NCI-H82 (cell line): ENCODE measurements at places on chromosomes 7 and 10.

DNA sequence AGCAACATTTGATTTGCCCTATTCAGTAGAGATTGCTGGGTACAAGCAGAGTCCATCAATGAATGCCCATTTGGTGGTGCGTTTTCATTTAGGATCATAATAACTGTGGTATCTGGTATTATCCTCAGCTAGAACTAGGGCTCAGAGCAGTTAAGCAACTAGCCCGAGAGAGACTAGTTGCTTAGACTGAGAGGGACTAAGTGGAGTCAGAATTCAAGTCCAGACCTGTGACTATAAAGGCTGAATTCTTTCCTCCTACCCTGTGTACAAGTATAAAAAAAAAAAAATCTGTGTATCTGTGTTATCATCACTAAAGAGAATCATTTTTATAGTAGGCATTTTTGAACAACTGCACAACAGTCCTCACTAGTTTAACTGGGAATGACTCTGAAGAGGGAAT lies 45.3 kb upstream of the DKK1 start:
- no peak for DNase-seq

- DNase-seq: peak; percentile 44
Measured at GRCh38 chr7:47253650-47254080, 328.2 kb downstream of the TNS3 start.

- no peak for DNase-seq
Measured at GRCh38 chr7:128025819-128026218, 5.4 kb downstream of the LRRC4 start.

DNA sequence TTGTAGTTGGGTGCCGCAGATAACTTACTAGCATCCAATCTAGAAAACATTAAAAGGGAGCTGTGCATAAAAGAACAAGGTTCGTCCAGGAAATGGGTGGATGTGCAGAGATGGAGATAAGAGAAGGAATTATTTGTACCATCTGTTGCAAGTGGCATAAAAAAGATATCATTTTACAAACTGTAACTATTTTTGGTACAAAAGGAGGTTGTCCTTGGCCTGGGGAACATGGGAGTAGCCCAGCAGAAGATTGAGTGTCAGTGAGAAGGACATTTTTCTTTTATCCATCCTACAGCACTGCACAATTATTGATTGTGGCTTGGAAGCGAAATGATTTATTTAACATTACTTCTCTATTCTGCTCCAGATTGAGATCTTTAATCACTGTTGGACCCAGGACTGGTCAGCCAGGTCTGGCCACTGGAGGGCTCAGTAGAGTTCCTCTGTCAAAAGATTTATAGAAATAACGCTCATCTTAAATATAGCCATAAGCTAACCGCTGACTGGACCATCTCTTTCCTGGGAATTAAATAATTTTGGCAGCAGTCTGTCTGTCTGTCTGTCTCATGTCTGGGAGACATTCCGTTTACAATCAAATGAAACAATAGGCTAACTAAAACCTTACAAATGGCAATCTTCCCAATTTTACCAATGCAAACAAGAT lies 254.1 kb downstream of the KIAA1217 start:
- DNase-seq: no peak

DNA sequence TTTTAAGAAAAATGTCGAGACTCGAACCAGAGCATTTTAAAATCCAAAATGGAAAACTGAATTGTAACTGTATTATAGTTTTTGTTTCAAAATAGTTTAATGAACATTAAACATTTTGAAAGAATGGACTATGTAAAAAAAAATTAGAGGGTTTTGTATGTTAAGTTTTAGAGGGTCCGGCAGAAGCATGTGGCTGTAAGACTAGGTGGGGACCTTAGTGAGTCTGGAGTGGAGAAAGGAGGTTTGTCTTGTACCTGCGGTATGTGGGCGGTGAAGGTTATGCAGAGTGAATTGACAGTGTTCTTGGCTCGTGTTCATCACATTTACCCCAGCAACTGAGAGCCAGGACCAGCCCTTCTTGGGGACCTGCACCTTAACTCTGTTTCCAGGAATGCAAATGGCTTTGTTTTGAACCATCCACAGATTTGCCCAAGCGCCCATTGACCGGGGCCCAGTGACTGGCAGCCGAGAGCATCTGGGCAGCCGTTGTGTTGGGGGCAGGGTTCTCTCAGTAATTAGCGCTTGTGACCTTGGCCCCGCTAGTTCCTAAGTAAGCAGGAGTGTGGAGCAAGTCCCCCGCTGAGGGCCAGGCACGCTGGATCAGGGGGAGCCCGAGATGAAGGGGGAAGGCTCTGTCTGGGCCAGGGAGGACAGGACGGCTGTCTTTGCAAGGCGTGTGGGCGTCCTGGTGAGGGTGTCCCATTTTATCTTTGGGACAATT lies 1.4 kb upstream of the KLF6 start:
- peak; percentile 59 for DNase-seq
